GM23248 (cell line): ENCODE measurements at places on chromosomes 1 and 21. TPM values are rescaled to one million over a fixed set of nuclear protein-coding genes. Genes with fewer than 3 reads are reported as not detected.

GRCh38 chr1:209364716-209365115, 218.8 kb upstream of the CAMK1G start:
- no peaks in the 10 kb centered on the region for H3K27me3 ChIP-seq
- H3K36me3 ChIP-seq, result no peaks in the 10 kb centered on the region
- no peak for DNase-seq
- H3K4me1 ChIP-seq, result peaks cover 29% of the 10 kb centered on the region
- no peak overlapping the region for H3K27ac ChIP-seq

DNA sequence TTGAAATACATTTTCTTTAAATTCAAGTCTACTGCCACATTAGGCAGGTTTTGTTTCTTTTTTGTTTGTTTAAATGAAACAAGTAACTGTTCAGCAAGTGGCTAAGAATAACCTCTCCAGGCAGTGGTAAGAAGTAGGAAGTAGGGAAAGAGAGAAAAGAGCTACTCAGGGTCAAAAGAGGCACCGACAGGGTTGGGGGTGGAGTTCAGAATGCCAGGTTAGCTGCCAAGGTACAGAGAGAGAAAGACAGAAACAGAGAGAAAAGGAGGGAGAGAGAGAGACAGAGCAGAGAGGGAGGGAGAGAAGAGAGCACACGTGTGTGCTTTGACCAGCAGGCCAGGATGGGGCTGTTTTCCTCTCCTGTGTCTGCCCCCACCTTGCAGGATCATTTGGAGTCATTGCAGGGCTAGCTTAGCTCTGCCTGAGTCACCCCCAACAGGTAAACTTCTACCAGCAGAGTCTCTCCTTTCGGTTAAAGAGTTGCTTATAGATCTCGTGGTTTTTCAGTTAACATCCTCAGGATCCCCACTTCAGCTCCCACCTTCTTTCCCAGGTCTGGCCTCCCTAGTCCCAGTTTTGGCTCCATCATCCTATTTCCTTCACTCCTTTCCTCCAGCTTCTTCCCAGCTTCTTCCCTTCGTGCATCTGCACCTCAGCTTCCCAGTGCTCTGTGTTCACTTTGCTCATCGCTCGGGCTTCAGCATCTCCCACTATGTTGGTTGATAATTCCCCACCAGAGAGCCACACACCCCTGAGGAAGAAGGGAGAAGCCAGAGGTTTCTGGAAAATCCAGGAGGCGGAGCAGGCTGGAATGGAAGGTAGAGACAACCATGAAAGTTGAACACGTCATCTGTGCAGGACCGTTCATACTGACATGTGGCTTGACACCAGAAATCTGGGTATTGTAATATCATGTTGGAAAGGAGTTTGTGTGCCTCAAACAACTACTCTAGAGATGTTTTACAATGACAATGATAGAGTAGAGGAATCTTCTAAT, 21.8 kb upstream of the RAB4A start:
- H3K36me3 ChIP-seq, result no peaks in the 10 kb centered on the region
- no peak overlapping the region for H3K4me3 ChIP-seq
- H3K4me1 ChIP-seq, result no peaks in the 10 kb centered on the region

DNA sequence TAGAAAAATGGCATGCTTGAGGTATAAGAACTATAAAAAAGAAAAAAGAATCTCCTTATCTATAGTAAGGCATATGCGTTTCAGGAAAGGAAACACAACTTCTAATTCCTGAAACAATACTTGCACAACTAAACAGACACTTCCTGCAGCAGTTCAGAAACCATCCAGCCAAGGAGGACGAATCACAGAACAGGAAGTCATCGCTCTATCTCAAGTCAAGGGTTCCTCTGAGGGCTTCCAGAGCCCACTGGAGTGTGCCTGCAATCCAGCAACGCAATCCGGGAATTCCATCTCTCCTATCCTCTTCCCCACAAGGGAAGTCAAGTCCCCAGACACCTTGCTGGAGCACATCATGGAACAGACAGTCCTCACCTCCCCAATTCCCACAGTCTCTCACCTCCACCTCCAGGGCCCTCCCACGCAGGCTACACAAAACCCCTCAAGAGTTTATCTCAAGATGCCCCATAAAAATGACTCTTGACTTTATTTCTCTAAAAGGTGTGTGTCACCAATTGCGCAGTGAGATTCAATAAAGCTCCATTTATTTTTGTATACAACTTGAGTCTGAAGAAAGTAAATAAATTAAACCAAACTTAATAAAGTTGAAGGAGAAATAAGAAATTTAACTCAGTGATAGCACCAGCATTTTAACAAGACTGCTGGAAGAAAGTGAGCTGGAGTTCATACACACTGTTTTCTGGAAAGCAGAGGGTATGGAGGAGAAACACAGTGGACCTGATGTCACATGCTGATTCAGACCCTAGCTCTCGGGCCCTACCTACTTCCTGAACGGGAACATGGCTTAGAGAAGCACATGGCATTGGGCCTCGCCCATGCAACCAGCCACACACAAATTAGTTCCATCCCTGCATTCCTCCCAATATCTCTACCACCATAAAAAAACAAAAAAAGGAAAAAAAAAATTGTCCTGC, 39.9 kb downstream of the SIPA1L2 start:
- no peak overlapping the region for H3K27ac ChIP-seq
- H3K4me3 ChIP-seq, result no peak overlapping the region
- H3K36me3 ChIP-seq, result no peaks in the 10 kb centered on the region

DNA sequence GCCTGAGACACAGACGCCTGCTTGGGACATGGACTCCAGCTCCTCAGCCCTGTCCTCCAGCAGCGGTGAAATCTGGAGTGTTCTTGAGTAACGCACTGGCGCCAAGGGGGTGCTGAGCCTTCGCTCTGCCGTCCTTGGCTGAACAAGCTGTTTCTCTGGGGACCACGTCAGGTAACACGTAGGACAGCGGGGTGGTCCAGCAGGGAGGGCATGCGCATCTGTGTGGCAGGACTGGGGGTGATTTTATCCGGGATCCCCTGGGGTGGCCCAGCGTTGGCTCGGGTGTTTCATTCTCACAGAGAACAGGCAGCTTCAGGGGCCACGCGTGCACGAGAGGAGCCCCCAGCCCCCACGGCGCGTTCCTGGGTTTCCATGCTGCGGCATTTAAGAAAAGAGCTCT, 61.2 kb downstream of the AGPAT3 start:
- no peaks in the 10 kb centered on the region for H3K4me1 ChIP-seq
- H3K36me3 ChIP-seq, result no peaks in the 10 kb centered on the region
- H3K4me3 ChIP-seq, result no peak overlapping the region

GRCh38 chr1:238764779-238765178, 621.6 kb upstream of the CHRM3 start:
- no peak overlapping the region for H3K4me3 ChIP-seq
- no peaks in the 10 kb centered on the region for H3K36me3 ChIP-seq
- H3K27ac ChIP-seq, result no peak overlapping the region
- H3K4me1 ChIP-seq, result no peaks in the 10 kb centered on the region

DNA sequence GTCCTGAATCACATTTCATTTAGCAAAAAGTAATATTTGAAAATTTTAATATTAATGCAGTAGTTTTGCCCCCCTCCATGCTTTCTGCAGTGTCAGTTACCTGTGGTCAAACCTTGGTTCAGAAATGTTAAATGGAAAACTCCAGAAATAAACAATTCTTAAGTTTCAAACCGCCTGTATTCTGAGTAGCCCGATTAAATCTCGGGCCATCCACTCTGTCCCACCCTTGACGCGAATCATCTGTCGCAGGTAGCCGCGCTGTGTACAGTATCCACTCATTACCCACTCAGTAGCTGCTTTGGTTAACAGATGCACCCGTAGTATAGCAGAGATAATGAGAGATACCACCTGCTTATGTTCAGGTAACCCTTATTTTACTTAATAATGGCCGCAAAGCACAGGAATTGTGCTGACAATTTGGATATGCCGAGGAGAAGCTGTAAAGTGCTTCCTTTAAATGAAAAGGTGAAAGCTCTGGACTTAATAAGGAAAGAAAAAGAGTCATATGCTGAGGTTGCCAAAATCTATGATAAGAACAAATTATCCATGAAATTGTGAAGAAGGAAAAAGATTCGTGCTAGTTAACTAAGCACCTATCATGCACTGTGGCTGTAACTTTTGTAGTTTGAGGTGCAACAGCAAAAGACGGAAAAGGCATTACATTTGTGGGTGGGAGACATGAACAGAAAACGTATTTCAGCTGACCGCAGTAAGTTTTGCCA, 889 bp upstream of the SCYL3 start:
- peaks cover 11% of the 10 kb centered on the region for H3K4me1 ChIP-seq
- H3K4me3 ChIP-seq, result peak overlapping the region; percentile 98
- DNase-seq, result no peak

GRCh38 chr21:36125512-36126207, 9.2 kb upstream of the CBR3 start:
- no peak overlapping the region for H3K4me3 ChIP-seq
- peak; percentile 70 for DNase-seq

DNA sequence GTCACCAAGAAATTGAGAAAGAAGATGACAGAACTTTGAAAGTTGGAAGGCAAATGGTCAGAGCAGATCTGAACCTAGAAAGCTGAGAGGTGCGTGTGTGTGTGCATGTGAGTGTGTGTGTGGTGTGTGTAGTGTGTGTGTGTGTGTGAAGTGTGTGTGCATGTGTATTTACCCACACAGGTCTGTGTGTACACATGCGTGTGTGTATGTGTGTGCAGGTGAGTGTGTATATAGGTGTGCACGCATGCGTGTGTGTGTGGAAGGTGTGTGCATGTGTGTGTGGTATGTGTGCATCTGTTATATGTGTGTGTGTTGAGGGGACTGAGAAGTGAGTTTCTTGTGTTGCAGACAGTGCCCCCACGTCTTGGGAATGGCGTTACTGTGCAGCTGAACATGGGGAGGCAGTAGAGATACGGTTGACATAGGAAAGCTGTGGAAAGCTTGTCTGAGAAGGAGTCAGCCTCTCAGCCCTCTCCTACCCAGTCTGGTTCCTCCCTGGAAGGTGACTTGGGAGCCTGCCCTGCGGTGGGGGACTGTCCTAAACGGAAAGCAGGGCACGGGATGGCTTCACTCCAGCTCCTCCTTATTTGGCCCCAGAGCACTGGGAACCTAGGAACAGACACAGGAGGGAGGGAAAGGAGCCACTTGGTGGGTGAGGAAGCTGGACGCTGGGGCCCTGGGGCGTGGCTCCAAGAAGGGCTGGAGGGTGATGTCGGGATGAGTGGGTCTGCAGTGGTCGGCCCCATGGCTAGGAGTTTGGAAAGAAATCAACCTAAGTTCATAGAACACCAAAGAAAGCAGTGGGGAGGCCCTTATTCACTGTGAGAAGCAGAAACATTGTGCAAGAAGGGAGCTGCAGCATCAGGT, 97.2 kb downstream of the PCBP3 start:
- no peak for DNase-seq
- no peak overlapping the region for H3K27ac ChIP-seq
- H3K4me1 ChIP-seq, result no peaks in the 10 kb centered on the region
- H3K36me3 ChIP-seq, result no peaks in the 10 kb centered on the region

DNA sequence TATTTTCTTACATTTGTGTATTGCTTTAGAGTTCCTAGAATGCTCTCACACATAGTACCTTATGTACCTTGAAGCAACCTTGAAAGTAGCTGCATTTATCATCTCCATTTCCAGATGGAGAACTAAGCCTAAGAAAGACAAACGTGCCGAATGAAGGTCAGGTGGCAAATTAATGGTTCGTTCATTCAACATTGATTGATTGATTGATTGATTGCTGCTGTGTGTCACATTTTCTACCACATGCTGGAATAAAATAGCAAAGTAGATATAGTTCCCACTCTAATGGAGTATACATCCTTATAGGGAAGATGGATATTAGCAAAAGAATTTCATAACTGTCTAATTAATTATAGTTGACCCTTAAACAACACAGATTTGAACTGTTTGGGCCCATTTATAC, 172.2 kb downstream of the SDCCAG8 start:
- H3K4me1 ChIP-seq, result no peaks in the 10 kb centered on the region
- no peak overlapping the region for H3K4me3 ChIP-seq
- H3K27me3 ChIP-seq, result no peaks in the 10 kb centered on the region
- H3K36me3 ChIP-seq, result peaks cover 13% of the 10 kb centered on the region; the same call in 1 of the 2 replicates
- DNase-seq, result no peak

- no peaks in the 10 kb centered on the region for H3K27me3 ChIP-seq
- no peaks in the 10 kb centered on the region for H3K36me3 ChIP-seq
- peaks cover 8% of the 10 kb centered on the region; the same call in 1 of the 2 replicates for H3K4me1 ChIP-seq
These were observed 41.6 kb upstream of the SEC16B start for GRCh38 chr1:178011465-178011828.

DNA sequence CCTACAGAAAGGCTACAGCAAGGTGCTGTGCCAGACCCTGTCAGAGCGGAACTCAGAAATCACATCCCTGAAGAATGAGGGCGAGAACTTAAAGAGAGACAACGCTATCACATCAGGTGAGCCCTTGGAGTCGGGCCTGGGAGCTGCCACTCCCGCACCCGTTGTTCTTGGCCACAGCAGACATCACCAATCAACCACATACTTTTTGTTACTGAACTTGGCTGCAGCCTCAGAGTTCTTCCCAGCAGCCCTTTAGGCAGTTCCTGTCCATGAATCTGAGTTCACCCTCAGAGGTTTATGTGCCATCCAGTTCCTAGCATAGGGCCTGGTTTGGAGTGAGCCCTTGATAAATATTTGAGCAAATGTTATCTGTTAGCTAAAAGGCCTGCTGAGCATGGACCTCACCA, 61.6 kb downstream of the FHAD1 start:
- peaks cover 15% of the 10 kb centered on the region; the same call in 1 of the 2 replicates for H3K4me1 ChIP-seq
- H3K36me3 ChIP-seq, result no peaks in the 10 kb centered on the region
- DNase-seq, result no peak
- H3K27me3 ChIP-seq, result no peaks in the 10 kb centered on the region
- no peak overlapping the region for H3K27ac ChIP-seq

DNA sequence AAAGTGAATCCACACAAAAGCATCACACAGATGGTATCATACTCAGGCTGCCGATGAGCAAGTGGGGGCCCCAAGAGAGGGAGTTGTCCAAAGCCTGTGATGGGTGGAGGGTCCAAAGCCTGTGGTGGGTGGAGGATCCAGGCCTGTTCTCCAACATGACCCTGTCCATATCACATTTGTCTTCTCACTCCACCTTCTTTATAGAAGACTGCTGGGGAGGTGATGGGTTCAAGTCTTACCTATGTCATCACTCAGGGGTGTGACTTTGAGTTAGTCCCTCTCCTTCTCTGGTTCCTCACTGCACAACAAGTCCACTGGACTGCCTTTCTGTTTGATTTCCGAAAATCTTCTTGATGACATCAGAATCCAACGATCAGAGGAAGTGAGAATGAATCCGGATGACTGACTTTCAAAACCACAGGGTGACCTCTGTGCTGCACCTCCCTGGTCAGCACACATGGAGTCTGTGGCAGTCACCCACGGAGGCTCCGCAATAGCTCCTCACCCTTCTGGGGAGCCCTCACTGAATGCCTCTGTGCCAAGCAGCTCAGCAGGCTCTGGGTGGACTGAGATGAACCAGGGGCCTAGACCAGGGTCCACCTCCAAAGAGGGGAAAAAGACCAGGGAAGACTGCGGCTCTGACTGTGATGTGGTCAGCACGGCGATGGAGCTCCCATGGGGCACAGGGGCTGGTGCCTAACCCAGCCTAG, 166.8 kb downstream of the HIVEP3 start:
- H3K36me3 ChIP-seq, result no peaks in the 10 kb centered on the region
- peak; percentile 65 for DNase-seq
- H3K4me1 ChIP-seq, result peaks cover 6% of the 10 kb centered on the region; the same call in 1 of the 2 replicates
- no peaks in the 10 kb centered on the region for H3K27me3 ChIP-seq

Gene C1QTNF12
- total RNA-seq, result 0.38 and 3.1 TPM in 2 replicates

Gene PDPN
- 0.25 and 1.1 TPM in 2 replicates for total RNA-seq

Gene THEM5
- not detected in 2 replicates for total RNA-seq

Gene HHAT
- total RNA-seq, result 1.9 TPM in 2 replicates

Gene A3GALT2
- not detected in 2 replicates for total RNA-seq

Gene RNF186
- not detected in 2 replicates for total RNA-seq
